ENCODE measurements at places on chromosomes 5 and 9. TPM values are rescaled to one million over a fixed set of nuclear protein-coding genes. Genes with fewer than 3 reads are reported as not detected.

DNA sequence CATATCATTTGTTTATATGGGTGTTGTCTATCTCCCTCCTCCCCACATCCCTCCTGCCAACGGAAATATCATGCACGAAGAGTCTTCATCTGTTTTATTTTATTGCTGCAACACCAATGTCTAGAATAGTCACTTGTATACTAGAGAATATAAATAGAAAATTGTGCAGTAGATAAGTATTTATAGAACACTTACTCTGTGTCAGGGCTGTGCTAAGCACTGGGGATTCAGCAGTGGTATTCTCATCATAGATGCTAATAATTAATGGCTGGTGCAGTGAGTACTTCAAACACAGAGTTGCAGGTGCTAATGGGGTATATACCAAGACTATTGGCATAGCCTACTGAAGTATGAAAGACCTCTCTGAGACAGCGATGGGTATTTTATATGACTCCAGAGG is 353.5 kb upstream of the CDH6 start:
- H3K27ac ChIP-seq: no peak overlapping the region
- no peak for DNase-seq
- H3K36me3 ChIP-seq: no peaks in the 10 kb centered on the region
- no peaks in the 10 kb centered on the region for H3K27me3 ChIP-seq
- no peaks in the 10 kb centered on the region for H3K4me1 ChIP-seq

GRCh38 chr5:168852329-168852728 is 273.2 kb upstream of the PANK3 start:
- H3K4me3 ChIP-seq: no peak overlapping the region
- H3K27ac ChIP-seq: no peak overlapping the region
- H3K27me3 ChIP-seq: peaks cover 27% of the 10 kb centered on the region
- H3K4me1 ChIP-seq: peaks cover 11% of the 10 kb centered on the region
- H3K36me3 ChIP-seq: no peaks in the 10 kb centered on the region

DNA sequence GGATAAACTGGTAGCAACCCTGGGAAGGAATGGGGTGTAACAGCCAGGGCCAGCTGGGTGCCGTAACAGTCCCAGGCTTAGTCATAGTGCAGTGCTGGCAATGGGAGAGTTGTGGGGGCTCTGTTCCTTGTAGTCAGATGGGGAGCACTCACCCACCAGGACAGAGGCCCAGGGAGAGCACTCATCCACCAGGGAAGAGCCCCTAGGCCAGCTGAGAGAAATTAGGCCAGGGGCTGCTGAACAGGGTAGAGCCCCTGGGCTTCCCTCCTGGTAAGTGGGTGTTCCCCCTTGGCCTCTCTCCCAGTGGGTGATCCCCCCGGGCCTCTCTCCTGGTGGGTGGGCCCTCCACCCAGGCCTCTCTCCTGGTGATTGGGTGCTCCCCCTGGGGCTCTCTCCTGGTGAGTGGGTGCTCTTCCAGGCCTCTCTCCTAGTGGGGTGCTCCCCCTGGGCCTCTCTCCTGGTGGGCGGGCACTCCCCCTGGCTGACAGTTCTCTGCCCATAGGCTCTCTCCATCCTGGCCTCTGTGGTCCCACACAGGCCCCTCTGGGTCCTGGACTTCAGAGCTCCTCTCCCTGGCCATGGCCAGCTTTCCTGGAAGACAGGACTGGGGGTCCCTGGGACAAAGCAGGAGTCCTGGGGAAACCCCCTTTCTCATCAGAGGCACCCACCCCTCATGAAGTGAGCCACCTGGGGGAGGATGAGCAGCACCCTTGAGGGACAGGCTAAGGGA is 13.4 kb downstream of the FGD3 start:
- no peaks in the 10 kb centered on the region for H3K27me3 ChIP-seq
- DNase-seq: no peak
- peaks cover 34% of the 10 kb centered on the region for H3K36me3 ChIP-seq
- no peak overlapping the region for H3K4me3 ChIP-seq

UNC13B gene
- total RNA-seq: 6.4 TPM

SHISAL2B gene
- total RNA-seq: not detected
